ENCODE measurements at places on chromosomes 2 and 18. TPM values are rescaled to one million over a fixed set of nuclear protein-coding genes. Genes with fewer than 3 reads are reported as not detected.

GRCh38 chr2:181755181-181755580 lies 74.9 kb upstream of the NEUROD1 start:
- DNase-seq = no peak

GRCh38 chr18:42510540-42510939 lies 555.5 kb downstream of the PIK3C3 start:
- no peak for DNase-seq

GRCh38 chr2:69914164-69914949 lies 552 bp upstream of the MXD1 start:
- DNase-seq = peak; percentile 99

DNA sequence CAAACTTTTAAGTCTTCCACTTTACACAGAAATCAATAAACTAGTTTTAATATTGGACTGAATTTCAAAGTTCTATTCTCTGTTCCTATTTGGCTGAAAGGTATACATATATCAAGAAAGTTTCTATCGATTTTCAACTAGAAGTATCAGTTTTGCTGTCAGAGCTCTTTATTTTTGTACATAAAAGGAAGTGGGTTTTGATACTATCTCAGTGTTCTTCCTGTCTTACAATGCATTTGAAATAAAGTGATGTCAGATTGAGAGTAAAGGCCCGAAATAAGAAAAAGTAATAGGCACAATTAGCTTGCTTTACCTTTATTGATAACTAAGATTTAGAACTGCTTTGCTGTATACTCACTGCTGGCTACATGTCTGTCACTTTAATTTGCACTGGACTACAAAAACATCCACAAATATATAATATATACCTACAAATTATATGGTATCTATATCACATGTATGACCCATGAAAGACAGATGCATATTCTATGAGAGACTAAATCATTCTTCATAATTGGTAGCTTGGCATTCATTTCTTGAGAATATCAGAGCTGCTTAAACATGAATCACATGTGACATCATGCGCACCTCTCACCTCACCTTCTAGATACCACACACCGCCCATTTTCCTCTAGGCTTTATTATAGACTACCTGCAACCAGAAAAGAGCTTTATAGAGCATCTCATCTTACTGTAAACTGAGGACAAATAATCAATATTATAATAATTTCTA lies 83.6 kb downstream of the ASXL2 start:
- DNase-seq = no peak

Gene CSRNP3
- 0.47 TPM for total RNA-seq

Gene ITGA6
- 382 TPM for total RNA-seq

Gene SLC11A1
- 0.05 TPM for total RNA-seq

- no peak for DNase-seq
Observed at GRCh38 chr2:206531996-206532543, 88.7 kb downstream of the ADAM23 start.

- no peak for DNase-seq
Observed at GRCh38 chr2:239495791-239496233, 95.0 kb upstream of the HDAC4 start.

- DNase-seq = no peak
Observed at GRCh38 chr2:234670806-234671205, 173.9 kb upstream of the ARL4C start.

DNA sequence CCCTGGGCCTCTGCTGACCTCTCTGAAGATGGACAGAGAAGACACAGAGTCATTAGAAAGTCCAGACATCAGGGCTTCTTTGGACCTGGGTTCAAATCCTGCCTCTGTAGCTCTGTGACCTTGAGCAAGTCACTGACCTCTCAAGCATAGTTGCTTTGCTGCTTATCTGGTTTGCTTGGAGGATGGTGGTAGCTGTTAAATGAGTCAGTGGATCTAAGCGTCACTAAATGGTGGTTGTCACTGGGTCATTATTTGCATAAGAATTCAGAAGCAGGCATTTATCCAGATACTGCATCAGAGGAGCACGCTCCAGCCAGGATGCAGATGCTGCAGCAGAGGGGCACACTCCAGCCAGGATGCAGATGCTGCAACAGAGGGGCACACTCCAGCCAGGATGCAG lies 229.2 kb downstream of the GLI2 start:
- DNase-seq = no peak

DNA sequence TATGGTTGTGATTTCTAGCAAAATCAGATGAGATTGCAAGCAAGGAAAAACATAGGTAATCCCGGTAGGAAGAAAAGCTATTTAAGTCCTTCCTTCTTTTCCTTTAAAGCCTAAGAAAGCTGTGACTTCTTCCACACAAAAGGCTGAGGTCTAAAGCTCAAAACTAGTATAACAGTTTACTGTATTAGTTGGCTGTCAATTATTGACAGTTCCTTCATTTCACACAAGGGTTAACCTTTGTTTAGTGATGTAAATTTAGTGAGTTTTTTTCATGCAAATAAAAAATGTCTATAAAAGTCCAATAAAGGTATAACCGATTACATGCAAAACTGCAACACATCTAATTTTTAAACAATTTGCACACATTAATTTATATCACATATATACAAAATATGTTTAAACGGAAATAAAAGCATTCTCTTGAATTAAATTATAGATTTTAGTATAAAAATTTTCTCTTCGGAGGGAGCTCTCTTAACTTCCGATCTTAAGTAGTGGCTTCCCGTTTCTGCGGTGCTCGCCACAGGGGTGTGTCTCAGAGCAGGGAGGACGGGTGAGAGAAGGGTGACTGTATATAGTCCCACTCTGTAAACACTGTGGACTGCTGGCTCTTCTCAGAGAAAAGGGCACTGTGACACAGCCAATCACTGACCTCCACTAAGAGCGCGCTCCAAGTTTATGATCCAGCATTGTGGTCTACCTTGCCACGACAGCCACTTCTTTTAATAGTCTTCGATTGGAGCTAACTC lies 33.4 kb downstream of the TTR start:
- no peak for DNase-seq

- no peak for DNase-seq
Observed at GRCh38 chr2:43360137-43360536, 133.7 kb upstream of the ZFP36L2 start.

DNA sequence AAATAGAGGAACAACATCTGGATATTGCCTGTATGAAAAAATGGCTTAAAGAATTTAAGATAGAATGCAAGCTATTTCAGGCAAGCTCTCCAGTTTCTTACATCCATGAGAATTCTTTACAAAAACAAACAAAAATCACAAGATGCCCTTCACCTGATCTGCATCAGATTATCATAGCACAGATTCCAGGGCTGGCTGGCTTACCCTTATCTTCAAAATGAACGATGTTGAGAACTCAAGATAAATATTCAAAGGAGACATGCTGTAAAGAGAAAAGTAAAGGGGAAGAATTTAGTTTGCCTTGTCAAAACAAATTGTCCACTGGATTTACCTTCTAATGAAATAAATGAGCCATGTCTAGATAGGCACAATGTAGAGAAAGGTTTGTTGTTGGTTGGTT lies 18.7 kb upstream of the SLC40A1 start:
- DNase-seq = no peak

GRCh38 chr2:72027426-72028161 lies 120.1 kb downstream of the CYP26B1 start:
- DNase-seq = no peak

DNA sequence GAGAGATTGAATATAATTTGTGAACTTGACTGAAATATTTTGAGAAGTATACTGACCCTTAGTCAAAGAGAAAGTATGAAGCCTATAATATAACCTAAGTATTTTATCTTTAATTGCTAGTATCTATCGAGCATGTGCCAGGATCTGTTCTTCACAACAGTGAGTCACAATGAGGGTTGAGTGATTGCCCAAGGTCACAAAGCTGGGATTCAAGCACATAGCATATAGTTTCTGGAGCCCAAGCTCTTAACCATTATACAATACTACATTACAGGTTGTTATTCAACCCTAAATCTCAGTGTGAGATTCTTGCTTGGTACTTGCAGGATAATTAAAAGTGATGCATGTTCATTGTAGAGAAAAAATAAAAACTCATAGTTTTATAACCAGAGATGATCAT lies 97.2 kb downstream of the RAB3GAP1 start:
- no peak for DNase-seq

DNA sequence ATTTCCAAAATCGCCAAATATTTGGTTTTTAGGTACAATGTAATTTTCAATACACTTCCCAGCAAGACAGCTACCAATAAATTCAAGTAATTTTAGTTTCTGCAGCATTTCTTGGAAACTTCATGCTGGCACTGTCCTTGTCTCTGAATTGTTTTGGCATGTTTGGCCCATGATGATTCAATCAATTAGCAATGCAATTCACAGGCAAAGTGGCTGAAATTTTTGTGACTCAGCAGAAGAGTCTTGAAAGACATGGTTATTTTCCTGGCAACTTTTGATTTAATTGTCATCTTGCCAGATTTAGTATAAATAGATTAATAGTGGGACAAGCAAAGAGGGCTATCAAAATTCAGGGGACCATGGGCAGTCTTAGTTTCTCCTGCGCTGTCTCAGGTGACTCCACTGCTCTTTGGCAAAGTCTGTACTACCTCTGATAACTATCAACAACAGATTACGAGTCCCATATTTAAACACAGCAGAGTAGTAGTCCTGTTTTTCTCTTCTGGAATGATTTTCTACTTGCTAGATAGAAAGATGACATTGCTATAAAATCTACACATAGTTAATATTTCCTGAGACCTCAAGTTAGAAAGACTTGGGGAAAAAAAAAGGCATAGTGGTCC lies 88.9 kb upstream of the CYP26B1 start:
- peak; percentile 23 for DNase-seq

Gene C2orf78
- not detected for total RNA-seq

- no peak for DNase-seq
Observed at GRCh38 chr2:84373866-84374265, 85.2 kb downstream of the SUCLG1 start.

DNA sequence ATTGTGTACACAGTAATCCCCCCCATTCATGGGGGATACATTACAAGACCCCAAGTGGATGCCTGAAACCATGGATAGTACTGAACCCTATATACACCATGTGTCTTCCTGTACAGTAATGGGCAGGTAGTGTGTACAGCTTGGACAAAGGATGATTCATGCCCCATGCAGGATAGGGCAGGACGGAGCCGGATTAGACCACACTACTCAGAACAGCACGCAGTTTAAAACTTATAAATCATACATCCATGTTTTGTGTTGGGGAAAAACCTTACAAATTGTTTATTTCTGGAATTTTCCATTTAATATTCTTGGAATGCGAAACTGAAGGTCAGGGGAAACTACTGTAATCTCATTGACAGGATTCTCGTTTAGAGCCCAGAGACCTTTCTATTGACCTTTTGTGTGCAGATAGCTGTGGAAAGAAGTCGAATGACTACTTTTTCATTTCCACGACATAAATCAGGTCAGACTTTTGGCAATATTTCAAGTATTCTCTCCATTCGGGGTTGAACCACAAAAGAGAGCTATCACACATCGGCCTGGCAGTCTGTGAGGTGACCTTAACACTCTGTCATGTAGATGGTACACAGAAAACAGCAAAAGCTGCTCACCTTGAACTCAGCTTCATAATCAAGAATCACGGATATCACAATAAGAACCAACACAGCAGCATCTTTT lies 9.9 kb upstream of the YPEL5 start:
- no peak for DNase-seq

GRCh38 chr2:183057333-183057985 lies 19.2 kb upstream of the NCKAP1 start:
- no peak for DNase-seq

DNA sequence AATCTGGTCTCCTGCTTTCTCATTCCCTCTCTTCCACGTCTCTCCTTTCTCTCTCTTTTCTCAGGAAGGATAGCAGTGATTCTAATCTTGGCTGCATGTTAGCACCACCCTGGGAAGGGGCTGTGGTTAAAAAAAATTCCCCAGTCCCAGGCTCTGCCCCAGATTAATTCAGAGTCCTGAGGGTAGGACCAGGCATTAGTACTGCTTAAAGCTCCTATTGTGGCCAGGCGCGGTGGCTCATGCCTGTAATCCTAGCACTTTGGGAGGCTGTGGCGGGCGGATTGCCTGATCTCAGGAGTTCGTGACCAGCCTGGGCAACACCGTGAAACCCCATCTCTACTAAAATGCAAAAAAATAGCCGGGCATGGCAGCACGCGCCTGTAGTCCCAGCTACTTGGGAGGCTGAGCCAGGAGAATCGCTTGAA lies 35.4 kb upstream of the EML4 start:
- no peak for DNase-seq

Gene GATA6
- total RNA-seq = 18.1 TPM

Gene BMP10
- not detected for total RNA-seq

DNA sequence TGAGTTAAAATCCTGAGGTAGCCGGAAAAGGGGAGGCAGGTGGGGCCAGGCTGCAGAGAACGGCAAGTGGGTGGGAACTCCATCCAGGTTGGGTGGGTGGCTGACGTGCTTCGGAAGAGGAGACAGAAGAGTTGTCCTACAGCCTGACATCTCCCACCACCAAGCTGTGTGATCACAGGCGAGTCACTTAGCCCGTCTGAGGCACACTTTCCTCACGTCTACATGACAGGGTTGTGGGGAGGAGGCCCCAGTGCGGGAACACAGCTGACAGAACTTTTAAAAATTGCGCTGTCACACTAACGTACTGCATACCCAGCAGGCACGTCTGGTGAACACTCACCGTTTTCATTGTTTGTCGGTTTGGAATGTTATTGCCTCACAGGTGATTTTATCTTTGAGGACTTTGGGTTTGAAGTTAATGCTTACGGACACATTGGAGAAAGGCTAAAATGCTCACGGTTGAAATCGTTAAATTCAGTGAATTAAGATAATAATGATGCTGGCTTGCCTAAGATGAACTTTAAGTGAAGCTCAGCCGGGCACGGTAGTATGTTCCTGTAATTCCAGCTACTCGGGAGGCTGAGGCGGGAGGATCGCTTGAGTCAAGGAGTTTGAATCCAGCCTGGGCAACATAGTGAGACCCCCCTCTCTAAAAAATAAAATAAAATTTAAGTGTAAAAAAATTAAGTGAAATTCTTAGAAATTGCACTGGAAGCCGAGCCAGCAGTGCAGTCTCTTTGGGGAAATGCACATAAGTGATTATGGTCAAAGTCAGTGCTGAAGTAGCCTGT lies 8.9 kb downstream of the EMILIN2 start:
- no peak for DNase-seq

GRCh38 chr2:65316072-65316471 lies 88.4 kb downstream of the ACTR2 start:
- no peak for DNase-seq

Gene SERPINB12
- total RNA-seq = not detected

All from glomerular endothelial cell (primary cell).